ENCODE measurements at places on chromosomes 3 and 15. TPM values are rescaled to one million over a fixed set of nuclear protein-coding genes. Genes with fewer than 3 reads are reported as not detected.

Gene CKMT1B
- total RNA-seq = not detected

Gene SLC38A3
- not detected for total RNA-seq

- no peak overlapping the region for H3K27ac ChIP-seq
- H3K36me3 ChIP-seq = peaks cover 16% of the 10 kb centered on the region
- H3K4me1 ChIP-seq = peaks cover 39% of the 10 kb centered on the region
- H3K4me3 ChIP-seq = no peak overlapping the region
- no peak for DNase-seq
These were observed 16.6 kb upstream of the LOXL1 start for GRCh38 chr15:73909651-73910050.

DNA sequence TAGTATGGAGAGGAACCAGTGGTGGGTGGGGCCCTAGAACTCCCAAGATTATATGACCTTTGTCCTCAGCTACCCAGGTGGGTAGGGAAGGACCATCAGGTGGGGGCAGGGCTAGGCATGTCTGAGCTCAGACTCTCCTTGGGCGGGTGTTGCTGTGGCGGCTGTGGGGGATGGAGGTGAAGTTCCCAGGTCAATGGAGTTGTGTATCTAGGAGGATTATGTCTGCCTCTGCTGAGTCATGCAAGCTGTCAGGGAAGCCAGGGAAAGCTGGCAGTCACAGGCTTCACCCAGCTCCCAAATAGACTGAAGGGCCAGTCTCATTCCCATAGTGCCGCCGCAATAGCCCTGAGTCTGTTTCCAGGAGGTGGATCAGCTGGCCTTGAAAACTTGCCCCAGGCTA lies 139.7 kb upstream of the CFAP20DC start:
- no peak overlapping the region for H3K4me3 ChIP-seq
- H3K36me3 ChIP-seq = no peaks in the 10 kb centered on the region
- DNase-seq = no peak
- H3K27ac ChIP-seq = no peak overlapping the region
- H3K27me3 ChIP-seq = peaks cover 2% of the 10 kb centered on the region

Data from activated naive CD8-positive, alpha-beta T cell treated with anti-CD3 and anti-CD28 coated beads, Interleukin-2, amount 10 ng/mL, durations not matched to agents 7 days and 5 days (primary cell).